ENCODE measurements at places on chromosomes 6 and 20. TPM values are rescaled to one million over a fixed set of nuclear protein-coding genes. Genes with fewer than 3 reads are reported as not detected.

HFE gene
- total RNA-seq, result 8.8 TPM

GFRA4 gene
- total RNA-seq, result not detected

ID4 gene
- total RNA-seq, result 1.4 TPM

OVOL2 gene
- total RNA-seq, result 0.18 TPM

TP53INP2 gene
- total RNA-seq, result 8.1 TPM
